Hindlimb muscle (tissue), 1 donor: ENCODE measurements at places on chromosomes 3 and 15.

DNA sequence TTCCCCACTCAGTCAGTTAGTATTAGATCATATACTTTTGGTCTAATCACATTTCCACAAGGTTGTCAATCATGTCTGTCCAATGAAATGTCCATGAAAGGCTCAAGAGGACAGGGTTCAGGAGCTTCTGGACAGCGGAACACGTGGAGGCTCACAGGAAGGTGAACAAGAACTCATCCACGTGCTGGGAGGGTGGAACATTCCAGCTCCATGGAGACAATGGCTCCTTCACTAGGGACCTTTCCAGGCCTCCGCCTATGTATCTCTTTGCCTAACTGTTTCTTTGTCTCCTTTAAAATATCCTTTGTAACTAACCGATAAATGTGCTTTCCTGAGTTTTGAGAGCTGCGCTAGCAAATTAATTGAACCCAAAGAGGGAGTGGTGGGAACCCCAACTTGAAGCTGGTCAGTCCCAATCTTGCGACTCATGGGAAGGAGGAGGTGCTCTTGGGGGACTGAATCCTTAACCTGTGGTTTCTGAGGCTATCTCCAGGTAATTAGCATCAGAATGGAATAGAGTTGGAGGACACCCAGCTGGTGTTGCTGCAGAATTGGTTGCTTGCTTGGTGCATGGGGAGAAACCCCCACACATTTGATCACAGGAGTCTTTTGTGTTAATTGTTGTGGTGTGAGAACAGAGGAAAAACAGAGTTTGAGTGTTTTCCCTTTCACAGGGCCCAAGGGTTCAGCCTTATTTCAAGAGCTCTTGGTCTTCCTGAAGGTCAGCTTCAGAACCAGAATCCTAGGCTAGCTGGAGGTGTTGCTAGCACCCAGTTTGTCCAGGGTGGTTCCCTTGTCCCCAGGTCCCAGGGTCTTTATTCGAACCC lies 3.0 kb upstream of the TKT start:
- DNase-seq, result no peak

GRCh38 chr15:39880718-39881387 lies 39.2 kb downstream of the GPR176 start:
- no peak for DNase-seq

DNA sequence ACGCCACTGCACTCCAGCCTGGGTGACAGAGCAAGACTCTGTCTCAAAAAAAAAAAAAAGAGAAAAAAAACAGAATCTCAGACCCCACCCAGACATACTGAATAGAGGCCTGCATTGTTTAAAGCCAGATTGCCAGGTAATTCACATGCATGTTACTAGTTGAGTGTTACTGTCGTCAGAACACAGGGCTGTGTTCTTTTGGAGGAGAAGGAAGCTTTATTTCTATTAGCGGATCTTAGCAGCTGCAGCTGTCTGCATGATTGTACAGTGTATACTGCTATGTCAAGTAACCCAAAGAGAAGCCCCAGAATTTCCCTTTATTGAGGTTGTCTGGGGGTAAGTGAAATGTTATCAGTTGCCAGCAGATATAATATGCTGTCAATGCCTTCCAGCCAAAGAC lies 496.6 kb upstream of the NAALADL2 start:
- no peak for DNase-seq

GRCh38 chr15:67143646-67144045 lies 78.2 kb downstream of the SMAD3 start:
- no peak for DNase-seq

- no peak for DNase-seq
These were observed 261.1 kb upstream of the CBLB start for GRCh38 chr3:106129939-106130338.

DNA sequence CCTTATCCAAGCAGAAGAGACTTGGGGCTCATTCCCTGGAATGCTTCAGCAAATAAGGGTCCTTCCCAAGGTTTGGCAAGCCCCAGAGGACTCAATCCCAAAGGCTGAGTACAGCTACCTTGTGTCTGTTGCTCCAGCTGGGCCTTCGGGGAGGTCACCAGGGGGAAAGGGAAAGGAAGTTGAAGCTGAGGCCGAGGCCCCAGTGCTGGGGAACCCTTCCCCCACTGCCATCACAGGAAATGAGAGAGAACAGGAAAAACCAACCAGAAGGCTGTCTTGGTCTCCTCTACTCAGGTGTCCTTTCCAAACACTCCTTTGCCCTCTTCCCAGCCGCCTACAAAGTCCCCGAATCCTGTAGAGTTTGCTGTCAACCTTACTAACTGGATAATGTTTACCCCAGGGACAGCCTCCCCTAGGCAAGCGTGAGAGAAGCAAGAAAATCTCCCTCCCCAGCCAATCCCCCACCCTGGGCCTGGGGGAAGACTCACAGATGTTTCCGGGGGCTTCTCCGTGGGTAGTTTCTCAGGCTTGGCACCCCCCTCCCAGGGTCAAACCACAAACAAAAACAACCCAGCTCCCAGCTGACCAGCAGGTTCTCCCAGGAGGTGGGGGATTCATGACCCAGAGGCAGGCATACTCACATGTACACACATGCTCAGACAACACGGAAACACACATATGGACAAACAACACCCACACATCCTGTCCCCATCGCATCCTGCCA lies 5.5 kb downstream of the CSRNP1 start:
- no peak for DNase-seq

DNA sequence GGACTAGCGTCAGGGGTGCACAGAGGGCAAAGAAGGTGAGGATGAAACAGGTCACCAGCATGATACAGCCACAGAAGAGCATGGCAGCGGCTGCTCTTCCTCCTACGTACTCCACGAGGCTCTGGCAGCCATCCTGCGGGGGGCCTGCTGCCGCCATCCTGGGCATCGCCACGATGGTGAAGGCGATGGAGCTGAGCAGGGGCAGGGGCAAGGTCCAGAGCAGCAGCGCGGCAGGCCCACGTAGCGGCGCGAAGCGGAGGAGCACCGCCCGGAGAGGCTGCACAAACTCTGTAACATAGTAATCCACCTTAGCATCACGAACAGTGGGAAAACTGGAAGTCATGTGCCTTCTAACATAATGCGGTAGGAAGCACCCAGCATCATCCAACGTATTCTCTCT lies 491.6 kb downstream of the PYDC2 start:
- DNase-seq, result no peak

DNA sequence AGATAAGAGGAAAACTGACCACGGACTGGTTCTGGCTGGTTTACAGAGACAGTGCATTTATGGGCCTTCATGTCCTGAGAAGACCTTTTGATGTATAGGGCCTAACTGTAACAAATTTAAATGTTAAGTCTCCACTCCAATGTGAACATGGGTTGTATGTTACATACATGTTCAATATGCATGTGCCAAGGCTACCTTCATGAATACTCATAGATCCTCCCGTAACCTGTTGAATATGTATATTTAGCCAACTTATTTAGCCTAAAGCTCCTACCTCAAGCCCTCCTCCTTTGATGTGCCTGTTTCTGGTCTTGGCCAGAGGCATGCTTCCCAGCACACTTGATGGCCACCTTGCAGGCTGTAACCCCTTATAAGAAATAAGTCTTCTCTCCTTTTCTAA lies at the start of gene OR5H2:
TSS of gene OR5H2 (plus strand) at position 301 of the 400 bp plus-strand sequence. CDS start 398 bp downstream, outside the sequence.
- no peak for DNase-seq

GRCh38 chr3:42736531-42736930 lies 33.9 kb upstream of the HHATL start:
- DNase-seq, result no peak

DNA sequence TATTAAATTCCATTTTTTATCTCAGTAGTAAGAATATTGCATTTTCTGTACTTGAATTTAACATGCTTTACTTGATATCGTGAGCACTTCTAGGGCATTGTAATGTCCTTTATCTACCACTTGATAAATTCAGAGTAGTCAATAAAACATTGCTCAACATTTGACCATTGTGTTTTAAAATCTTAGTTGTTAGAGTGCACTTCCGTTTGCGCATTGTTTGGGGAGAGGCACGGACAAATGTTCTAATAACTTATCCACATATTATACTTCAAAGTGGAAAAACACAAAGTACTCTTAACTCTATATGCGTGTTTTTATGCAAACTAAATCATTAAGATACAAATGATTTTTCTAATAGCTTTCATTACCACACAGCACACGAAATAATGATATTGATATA lies 419 bp downstream of the FAM227B start:
- DNase-seq, result peak; percentile 35

GRCh38 chr3:127358641-127359040 lies 70.8 kb upstream of the PRR20G start:
- DNase-seq, result no peak

DNA sequence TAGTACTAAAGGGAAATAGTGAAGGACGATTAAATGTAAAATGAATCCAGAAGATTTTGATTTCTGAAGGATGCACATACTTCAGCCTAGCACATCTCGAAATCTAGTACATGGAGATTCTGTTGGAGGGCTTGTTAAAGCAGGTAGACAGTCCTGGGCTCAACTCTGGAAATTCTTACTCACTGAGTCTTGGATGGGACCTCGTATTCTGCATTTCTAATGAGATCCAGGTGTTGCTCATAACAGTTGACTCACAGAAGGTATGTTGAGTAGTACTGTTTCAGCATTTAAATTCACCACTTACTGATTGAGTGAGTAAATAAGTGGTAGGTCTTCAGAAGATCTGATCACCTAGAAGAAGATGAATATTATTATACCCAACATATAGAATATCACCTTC lies 623.4 kb upstream of the SGO1 start:
- no peak for DNase-seq

GRCh38 chr3:9808345-9809037 lies 1.6 kb upstream of the TTLL3 start:
- DNase-seq, result no peak

DNA sequence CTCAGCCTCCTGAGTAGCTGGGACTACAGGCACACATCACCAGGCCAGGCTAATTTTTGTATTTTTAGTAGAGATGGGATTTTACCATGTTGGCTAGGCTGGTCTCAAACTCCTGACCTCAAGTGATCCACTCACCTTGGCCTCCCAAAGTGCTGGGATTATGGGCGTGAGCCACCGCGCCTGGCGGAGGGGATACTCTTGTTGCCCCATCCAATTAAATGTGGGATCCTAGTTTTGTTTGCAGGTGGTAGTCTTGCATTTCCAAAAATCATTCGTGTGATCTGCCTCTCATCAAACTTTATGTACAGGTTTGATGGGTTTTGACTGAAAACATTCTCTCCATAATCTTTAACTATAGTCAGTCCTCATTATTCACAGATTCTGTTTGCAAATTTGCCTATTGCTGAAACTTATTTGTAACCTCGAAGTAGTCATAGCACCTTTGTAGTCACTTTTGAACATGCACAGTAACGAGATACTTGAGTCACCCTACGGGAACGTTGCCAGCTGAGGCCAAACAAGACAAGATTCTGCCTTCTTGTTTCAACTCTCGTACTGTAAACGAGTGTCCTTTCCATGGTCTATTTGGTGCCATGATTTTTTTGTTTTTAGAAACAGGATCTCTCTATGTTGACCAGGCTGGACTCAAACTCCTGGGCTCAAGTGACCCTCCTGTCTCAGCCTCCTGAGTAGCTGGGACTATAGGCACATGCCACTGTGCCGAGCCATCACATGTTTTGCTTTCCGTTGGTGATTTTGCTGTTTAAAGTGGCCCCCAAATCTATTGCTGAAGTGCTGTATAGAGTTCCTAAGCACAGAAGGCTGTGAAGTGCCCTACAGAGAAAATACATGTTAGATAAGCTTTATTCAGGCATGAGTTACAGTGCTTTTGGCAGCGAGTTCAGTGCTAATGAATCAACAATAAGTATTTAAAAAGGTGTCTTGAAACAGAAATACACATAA lies 8.1 kb upstream of the MAPK6 start:
- DNase-seq, result no peak

DNA sequence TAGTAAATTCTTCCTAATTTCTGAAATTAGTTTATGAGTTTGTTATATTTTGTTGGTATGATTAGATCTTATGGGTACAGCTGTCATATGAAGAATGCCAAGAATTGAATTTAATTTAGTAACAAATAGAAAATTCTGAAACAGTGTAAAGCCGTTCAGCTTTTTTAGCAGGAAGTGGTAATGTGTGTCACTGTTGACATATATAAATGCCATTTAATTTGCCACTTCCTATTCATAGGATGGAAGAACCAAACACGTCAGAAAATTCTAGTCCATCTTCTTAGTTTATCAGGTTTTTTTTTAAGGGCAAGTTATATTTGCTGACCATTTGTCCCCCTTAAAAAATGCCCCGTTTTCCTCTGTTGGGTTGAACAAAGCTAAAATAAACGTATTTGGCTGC lies 43.0 kb downstream of the RAB8B start:
- no peak for DNase-seq

GRCh38 chr3:128923576-128923975 lies 44.2 kb downstream of the ACAD9 start:
- no peak for DNase-seq

DNA sequence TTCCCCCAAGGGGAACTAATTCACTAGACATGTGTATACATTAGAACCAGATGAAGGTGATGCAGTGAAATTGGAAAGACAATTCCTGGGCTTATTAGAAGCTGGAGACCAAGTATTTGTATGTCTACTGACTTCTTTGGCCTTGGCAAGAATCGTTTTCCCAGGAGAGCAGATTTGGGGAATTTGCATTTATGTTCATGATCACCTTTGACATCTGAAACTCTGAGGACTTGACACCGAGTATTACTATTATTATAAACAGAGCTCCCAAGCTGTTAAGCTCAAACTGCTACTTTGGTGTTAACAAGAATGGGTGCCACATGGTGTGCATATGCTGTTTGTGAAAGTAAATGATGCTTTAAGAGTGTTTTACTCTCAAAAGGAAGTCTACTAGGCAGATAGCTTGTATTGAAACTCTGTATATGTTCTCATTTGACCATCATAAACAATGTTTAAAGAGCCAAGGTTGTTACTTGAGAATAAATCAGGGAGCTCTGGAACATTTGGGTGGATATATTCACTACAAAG lies 519.8 kb upstream of the GOLIM4 start:
- DNase-seq, result no peak
